ENCODE measurements at places on chromosomes 2 and 18. TPM values are rescaled to one million over a fixed set of nuclear protein-coding genes. Genes with fewer than 3 reads are reported as not detected.
A peak's percentile ranks its signal among the peaks of the same experiment; 100 is the strongest.

GRCh38 chr18:1578505-1578904 is 673.8 kb downstream of the ADCYAP1 start:
- no peak for DNase-seq

GRCh38 chr2:181818840-181819239 is 72.7 kb upstream of the ITPRID2 start:
- no peak for DNase-seq

DNA sequence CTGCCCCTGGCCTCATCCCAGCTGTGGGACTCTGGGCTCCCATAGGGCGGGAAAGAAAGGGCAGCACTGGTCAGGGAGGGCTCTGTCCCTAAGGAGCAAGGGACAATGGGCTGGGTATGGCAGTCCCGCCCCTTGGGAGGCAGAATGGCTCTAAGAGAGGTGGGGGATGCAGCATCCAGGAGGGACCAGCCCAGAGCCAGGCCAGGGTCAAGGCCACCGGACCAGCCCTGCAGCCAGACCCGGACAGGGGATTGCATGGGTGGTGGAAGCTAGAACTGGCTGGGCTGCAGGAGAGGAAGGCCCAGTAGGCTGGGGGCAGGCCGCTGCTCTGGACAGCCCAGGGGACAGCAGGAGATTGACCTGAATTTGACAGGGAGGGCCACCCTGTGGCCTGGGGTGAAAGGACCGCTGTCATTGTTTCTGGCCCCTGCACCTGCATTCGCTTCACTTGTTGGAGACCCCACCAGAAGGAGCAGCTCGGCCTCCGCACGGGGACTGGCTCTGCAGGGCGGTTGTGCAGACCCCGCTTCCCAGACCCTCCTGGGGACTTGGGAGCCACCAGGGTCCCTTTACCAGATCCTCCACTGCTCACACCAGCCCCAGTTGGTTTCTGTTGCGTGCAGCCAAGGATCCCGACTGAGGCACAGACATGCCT is 14.6 kb downstream of the RAMP1 start:
- peak; percentile 25 for DNase-seq

The CHRNG gene
- total RNA-seq = not detected

DNA sequence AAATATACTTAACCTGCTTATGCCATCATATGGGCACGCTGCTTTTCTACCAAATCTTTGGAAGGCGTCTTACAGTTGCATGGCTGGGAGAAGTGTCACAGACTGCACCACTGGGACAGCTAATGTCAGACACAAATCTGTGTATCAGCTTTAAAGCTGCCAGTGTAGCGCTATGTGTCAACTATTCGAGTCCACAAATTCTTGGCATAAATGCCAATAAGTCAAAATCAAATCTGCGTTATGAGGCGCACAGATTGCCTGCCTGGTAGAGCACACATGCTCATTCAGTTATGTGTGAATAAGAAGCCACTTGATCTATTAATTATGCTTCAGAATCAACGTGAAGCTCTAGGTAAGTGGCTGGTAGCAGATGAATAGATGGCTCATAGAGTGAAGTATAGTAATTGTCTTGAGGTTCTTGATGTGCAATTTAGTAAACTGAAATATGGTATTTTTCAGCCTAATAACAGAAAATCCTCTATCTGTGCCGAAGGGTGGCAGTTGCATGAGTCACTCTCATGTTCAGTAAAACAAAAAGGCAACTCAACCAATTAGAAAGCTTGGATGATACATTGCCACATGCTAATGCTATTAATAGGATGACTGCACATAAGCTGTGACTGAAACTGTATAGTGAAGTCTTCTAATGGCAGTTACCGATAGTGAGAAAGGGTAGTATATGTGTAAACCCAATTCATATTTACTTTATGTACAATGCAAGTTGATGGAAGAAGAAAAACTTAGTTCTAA is 52.0 kb downstream of the DCC start:
- DNase-seq = no peak

DNA sequence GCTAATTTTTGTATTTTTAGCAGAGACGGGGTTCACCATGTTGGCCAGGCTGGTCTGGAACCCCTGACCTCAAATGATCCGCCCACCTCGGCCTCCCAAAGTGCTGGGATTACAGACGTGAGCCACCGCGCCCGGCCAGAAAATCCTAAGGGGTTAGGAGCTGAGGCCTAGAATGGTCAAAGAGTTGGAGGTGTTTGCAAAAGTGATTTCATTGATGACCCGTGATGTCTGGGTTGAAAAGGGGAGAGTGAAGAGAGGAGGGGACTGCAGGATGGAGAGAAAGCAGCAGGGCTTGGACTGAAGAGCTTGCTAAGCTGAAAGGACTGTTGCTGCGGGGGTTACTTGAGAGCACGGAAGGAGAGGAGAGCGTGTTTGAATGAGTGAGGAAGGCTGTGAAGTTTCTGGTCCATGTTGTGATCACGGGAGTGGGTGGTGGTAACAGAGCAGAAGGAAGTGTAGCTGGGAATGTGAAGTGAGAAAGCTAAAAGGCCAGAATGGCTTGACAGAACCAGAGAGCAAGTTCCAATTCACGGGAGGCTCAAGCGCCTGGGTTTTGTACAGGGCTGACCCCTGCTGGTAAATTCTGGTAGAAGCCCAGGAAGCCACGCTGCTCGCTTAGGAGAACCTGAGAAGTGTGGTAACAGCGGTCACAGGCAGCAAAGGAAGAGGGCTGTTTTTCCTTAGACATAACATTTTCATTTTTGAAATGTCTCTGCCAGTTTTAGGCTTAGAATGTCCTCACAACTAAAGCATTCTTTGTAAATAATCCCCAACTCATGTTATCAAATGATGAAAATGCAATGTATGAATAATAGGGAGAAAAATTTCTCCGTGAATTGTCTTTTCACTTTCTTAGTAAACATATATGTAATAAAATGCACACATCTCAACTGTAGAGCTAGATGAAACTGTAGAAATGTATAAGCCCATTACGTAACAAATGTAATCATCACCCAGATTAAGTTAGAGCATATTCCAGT is 40.5 kb upstream of the ACTR2 start:
- peak; percentile 77 for DNase-seq

GRCh38 chr2:240213476-240214421 is 73.3 kb upstream of the OTOS start:
- DNase-seq = peak; percentile 6

The PXDN gene
- 26.6 TPM for total RNA-seq

- DNase-seq = no peak
Measured at GRCh38 chr18:63987743-63988142, 17.9 kb downstream of the SERPINB8 start.

DNA sequence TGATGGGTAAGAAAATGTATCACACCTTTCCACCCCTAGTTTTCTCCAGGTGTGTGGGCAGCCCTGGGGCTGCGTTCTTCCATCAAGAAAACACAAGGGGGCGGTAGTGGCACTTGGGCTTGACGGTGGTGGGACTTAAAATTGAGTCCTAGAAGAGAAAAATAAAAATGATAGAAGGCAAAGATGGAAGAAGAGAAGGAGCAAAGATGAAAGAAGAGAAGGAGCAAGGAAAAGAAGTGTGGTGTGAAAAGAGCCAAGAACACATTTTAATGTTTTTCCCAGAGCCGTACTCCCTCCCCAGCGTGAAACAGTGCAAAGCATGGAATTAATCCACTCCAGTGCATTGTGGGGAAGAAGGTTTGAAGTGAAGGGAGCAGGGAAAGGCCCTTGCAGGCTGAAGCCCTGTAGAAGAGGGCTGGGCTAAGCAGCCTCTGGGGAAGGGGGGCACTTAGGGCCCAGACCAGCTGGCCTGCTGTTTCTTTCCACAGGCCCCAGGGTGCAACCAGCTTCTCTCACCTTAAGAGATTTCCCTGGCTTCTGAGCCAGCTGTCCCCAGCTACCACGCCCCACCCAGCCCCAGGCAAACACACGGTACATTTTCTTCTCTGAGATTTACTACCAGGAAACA is 256.8 kb downstream of the RNF152 start:
- DNase-seq = peak; percentile 61
